ENCODE measurements at places on chromosomes 2 and 18. TPM values are rescaled to one million over a fixed set of nuclear protein-coding genes. Genes with fewer than 3 reads are reported as not detected.

UGT1A1 gene
- polyA plus RNA-seq = not detected

AQP12B gene
- 1.1 TPM for polyA plus RNA-seq

RBBP8 gene
- polyA plus RNA-seq = 12.5 TPM

HOXD4 gene
- 5.5 TPM for polyA plus RNA-seq

ACADL gene
- 9.6 TPM for polyA plus RNA-seq

DNA sequence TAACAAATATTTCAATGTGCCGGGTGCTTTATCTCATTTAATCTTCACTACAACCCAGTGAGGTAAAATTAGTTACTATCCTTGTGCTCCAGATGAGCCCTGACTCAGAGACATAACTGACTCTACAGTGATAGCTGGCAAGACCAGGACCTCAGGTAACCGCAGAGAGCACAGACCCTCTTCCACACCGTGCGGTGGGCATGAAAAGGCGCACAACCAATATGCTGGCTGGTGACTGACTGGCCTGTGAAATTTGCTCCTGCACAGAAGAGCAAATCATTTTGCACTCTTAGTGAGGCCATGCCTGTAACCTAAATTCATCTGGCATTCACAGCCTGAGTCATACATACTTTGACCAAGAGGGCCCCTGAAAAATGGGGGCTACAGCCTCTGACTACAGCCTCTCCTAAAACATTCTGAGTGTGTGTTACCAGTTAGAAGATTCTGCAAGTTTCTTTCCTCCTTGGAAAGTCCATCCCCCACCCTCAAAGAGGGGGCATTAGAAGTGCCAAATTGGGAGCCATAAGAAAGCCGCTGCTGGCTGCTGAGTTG lies 22.4 kb upstream of the MSGN1 start:
- DNase-seq = peak; percentile 33

DNA sequence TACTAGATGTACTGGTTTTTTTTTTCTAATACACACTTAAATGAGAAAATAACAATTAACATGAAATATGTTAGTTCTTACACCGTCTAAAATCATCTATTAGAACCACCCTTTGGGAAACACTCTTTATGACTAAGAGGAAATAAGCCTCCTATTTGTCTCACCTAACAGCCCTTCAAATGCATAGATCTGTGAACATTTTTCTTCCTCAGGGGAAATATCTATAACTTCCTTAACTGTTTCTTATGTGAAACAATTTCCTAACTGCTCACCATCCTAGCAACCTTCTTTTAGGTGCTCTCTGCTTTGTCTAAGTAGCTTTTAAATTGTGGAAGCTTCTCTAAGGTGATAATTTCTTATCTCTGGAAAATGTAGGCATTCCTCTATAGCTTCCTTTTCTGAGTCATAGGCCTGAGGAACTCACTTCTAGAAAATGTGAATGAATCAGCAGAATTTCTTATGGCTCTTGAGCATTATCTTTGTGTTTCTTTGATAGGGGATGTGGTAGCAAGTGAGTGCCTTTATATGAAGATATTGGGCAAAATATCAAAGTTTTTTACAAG lies 56.1 kb downstream of the CNTNAP5 start:
- no peak for DNase-seq

DNA sequence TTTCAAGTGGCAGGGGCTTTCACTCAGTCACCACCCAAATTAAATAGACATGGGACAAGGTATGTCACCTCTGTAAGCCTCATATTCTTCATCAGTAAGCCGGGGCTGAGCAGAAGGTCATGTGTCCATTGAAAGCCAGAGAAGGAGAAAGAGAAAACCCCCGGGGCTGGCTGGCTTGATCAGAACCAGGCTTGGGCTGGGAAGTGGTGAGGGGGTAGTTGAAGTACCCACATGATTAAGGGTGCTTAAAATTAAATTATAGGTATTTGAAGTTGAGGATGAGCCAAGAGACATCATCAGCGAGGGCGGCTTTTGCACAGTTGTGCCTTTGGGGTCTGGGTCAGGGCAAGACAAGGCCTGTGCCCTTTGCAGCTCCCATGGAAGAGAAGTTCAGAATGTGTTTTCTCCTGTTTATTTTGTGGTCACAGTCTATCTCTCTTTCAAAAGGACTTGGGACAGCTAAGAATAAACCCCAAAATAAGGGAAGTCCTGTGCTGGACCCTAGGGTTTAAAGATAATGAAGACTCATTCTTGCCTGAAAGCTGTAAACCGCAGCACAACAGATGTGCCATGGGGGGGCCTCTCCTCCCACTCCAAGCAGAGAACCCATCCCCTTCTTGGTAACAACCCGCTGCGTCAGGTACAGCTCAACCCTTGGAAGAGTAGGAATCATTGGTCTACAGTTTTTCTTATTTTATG lies 10.7 kb downstream of the DBI start:
- DNase-seq = no peak

DNA sequence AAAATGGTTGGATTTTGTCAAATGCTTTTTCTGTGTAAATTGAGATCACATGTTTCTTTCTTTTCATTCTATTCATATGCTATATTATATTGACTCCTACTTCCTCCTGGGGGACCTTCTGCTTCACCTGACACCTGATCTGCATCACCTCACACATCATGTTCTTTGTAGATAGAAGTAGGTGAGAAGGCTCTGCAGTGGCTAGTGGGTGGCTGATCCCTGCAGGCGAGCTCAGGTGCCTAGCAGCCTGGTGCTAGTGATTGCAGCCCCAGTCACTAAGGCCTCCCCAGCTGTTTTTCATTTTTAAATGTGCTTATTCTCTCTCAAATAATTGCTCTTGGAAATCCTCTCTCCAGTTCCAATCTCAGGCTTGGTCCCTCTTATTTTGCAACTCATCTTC lies 33.6 kb downstream of the MC4R start:
- DNase-seq = no peak

GRCh38 chr18:11760498-11761167 lies 71.6 kb downstream of the GNAL start:
- DNase-seq = no peak

DNA sequence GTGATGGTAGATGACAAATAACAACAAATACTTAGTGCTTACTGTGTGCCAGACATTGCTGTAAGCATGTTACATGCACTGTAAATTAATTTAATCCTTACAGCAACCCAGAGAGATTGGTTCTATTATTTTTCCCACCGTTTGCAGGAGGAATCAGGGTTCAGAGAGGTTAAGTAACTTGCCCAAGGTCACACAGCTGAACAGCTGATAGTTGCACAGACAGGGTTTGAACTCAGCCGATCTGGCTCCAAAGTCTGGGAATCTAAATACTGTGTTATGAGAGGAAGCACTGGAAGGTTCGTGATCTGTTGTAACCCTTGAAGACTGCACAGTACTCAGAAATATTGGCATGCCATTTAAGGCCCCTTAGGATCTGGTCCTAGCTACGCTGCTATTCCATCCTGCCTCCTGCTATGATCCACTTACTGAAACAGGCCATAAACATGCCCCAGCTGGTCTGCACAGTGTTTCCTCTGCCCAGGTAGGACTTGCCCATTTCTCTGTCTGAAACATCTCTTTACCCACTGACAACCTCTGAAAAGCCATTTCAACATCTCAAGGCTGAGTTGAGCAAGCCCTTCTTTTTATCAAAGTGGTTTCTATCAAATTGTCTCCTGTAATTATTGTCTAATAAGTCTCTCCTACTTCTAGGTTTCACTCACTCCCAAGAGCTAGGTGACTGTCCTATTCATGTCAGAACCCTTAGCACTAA lies 40.4 kb upstream of the MRPL33 start:
- DNase-seq = no peak

- no peak for DNase-seq
Observed at GRCh38 chr2:223365158-223365679, 236.9 kb downstream of the SCG2 start.

DNA sequence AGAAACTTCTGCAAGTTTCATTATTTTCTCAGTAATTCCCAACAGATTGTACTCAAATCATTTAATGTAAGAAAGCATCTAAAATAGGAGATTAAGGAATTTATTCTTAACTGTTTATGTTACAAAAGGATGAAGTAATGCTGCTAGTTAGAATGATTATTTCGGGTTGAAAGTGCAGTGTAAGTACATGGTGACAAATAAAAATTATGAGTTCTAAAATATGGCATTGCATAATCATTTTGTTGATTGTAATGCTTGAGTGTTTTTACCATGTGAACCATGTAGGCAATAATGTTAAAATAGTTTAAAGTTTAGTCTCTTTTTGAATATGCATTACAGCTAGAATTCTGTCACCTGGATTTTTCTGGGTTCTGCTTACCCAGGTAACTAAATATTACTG lies 149.0 kb upstream of the SP5 start:
- DNase-seq = no peak

DNA sequence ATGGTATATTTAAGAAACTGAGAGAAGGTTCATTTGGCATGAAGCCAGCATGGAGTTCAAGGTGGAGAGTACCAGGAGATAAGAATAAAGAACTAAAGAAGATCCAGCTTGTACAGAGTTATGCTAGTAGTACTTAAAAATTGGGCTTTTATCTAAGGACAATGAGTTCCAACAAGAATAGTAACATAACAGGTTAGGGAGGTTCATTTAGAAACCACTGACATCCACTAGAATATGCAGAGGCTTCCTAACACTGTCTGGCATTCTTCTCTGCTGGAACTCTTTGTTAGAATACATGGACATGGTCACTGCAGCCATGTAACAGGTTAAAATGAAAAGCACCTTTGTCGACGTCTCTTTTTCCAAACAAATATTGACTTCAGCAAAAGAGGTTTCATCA lies 42.6 kb upstream of the DSC1 start:
- DNase-seq = no peak

DNA sequence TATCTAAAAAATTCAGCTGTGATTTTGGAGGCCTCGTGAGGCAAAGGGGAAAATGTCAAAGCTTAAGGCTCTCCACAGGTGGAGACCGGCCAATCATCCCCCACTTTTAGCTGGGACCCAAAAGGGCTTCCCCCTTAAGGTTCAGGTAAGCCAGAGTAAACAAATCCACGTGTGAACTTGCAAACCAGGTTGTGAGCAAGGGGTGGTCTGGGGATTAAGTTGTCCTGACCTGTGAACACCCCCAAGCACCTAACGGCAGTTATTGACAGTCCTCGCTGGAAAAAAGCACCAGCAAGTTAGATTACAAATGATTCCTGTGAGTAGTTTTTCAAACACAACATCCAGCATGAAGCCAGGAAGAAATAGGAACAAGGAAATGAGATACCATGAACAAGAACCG lies 42.9 kb downstream of the MYO7B start:
- DNase-seq = no peak

Measured in muscle of back (tissue), 13 donors.